ENCODE measurements at places on chromosomes 3 and 15.

- DNase-seq, result no peak
These were observed 1114.0 kb upstream of the GBE1 start for GRCh38 chr3:82875401-82875800.

GRCh38 chr3:185585518-185585858 is 607 bp upstream of the SENP2 start:
- DNase-seq, result no peak

- DNase-seq, result no peak
These were observed 27.0 kb downstream of the SLC41A3 start for GRCh38 chr3:126056681-126057500.

DNA sequence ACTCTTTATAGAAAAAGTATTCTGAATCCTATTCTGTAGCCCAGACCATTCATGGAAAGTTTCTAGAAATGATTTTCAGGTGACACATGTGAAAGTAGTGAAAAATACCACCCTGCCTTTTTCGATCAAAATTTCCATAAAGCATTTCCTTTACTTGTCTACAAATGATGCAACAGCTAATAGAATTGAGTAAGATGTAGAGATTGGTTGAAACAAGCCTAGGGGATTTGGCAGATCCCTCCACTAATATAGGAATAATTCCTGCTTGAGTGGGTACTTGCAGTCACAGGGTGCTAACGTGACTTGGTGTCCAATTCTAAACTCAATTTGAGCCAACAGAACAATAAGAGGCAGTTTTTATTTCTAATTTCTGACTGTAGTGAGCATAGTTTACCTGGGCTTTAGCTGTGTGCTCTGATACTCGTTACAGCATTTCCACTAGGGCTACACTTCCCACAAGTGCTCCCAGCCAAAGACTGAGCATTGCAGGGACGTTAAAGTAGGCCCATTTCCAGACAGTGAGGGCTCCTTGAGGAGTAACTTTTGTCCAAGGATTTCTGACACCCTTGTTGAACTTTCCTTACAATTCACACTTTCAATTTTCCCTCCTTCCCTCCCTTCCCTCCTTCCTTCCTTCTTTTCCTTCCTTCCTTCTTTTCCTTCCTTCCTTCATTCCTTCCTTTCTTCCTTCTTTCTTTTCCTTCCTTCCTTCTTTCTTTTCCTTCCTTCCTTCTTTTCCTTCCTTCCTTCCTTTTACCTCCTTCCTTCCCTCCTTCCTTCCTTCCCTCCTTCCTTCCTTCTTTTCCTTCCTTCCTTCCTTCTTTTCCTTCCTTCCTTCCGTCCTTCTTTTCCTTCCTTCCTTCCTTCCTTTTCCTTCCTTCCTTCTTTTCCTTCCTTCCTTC is 53.9 kb upstream of the TP63 start:
- no peak for DNase-seq

DNA sequence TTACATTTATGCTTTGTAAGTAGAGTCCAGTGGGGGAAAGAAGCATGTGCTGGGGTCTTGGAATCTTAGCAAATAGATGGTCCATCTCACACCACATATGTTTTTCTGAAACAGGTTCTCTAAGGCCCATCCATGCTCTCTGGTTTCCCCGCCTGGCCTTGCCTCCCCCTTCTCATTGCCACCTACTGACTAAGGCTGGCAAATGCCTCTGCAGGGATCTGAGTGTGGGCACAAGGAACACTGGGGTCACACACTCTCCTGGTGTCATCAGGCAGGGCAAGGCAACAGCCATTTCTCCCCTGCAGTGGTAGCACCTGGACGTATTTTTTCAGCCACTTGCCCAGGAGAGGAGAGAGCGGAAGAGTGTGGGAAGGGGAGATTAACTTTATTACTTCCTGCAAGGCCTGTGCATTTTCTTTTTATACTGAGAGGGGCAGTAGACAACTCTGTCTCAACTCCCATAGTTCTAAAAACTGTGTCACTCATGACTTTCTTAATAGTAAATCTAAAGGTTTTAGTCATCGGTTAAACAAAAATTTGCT is 804.2 kb upstream of the NECTIN3 start:
- no peak for DNase-seq

DNA sequence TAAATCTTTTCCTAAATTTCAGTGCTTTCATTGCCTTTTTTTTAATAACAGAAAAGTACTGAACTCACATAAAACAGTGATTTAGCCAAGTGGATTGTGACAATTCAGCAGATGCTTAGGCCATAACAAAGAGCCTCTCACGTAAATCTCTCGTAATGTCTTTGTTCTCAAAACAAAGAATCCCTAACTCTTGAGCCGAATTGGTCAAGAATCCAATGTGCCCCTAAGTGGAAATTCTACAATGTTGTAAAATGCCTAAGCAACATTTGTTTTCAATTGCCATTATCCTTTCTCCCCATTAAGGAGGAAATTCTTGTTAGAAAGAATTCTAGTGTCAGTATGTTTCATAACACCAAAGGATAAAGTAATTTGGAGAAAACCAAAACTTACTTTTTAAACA is 235.7 kb upstream of the THBS1 start:
- no peak for DNase-seq

DNA sequence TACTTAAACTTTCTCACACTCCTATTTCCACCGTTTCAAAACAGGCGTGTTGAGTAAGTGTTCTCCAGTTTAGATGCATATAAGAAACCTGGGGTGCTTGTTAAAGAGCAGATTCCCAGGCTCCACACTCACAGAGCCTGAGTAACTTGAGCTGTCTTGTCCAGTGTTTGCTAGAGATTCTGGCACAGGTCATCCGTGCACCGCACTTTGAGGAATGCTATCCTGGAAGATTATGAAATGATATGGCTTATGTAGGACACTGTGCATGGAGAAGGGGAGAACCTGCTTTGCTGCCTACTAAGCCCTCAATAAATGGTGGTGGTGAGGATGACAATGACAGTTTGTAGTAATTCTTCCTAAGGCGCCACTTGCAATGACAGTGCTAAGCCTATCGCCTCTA is 273.7 kb downstream of the PDZRN3 start:
- no peak for DNase-seq

- no peak for DNase-seq
These were observed 126.8 kb upstream of the UBE3A start for GRCh38 chr15:25565470-25566264.

DNA sequence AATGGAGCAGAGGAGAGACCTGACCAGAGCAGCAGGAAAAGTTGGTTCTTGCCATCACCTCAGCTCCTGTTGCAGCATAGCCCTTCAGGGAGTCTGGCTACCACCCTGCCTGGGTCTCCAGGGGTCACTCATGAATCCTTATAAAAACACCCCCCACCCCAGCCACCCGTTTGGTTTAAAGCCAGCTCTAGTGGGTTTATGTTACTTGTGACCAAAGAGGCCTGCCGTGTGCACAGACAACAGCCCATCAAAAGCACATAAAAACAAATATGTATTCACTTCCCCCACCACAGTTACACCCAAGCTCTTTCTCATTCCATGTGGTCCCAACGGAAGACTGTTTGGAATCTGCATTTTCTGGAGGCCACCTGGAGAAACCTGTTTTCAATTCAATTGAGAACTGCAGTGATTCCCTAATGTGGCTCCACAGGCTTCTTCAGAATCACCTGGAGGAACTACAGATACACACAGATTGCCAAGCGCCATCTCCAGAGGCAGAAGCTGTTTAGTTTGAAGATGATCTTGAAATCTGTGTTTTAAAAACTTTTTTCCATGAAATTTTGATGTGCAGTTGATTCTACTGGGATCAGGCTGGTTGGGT is 13.8 kb downstream of the FOXL2 start:
- DNase-seq, result no peak

GRCh38 chr15:40102897-40103858 is 5.5 kb downstream of the BMF start:
- no peak for DNase-seq

DNA sequence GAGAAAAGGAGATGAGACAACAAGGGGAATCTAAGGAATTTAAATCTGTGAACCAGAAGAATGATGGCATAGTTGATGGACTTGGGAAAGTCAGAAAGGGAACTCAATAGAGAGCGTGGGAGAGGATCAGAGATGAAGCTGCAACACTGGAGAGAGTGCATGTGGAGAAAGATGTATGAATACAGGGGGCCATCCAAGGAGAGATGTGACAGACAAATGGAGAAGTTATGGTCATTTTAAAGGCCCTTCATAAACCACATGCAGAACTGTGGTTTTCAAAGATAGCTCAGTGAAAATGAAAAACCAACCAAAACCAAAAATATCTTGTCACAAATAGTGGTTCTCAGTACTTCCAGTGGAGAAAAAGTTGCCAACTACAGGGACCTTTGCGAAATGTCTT is 265.2 kb downstream of the SUCLG2 start:
- no peak for DNase-seq

GRCh38 chr15:54810496-54810895 is 386.2 kb downstream of the RSL24D1 start:
- DNase-seq, result no peak

DNA sequence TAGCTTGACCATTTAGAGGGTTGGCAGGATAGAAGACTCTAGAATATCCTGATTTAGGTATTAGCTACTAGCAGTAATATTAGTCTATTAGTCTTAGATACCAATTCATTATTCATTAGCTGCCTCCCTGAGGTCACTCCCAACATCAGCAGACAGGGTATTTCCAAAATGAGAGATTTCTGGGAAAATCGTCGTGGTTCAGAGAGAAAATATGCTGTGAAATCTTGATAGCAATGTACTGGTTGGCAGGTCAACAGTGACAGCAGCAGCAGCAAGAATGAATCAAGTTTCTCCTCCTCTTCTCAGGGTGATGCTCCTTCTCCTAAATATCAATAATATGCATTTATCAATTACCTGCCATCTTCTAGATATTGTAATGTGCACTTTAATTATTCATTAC is 41.3 kb upstream of the ROBO1 start:
- DNase-seq, result no peak

DNA sequence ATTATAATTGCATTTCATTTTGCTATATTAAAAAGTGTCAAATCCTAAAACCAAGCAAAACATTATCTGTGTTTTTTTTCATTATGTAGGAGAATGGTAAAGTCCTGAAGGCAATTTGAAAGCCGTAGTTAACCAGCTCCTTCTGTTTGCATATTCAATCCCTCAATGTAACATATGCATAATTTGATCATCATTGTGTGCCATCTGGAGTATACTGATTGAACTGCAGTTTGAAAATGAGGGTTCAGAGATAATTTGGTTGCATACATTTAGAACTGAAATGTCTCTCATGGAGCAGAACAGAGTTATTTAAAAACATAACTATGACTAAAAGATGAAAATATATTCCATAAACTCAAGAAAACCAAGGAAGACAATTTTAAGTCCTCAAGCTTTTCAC is 518.6 kb downstream of the GBE1 start:
- no peak for DNase-seq

DNA sequence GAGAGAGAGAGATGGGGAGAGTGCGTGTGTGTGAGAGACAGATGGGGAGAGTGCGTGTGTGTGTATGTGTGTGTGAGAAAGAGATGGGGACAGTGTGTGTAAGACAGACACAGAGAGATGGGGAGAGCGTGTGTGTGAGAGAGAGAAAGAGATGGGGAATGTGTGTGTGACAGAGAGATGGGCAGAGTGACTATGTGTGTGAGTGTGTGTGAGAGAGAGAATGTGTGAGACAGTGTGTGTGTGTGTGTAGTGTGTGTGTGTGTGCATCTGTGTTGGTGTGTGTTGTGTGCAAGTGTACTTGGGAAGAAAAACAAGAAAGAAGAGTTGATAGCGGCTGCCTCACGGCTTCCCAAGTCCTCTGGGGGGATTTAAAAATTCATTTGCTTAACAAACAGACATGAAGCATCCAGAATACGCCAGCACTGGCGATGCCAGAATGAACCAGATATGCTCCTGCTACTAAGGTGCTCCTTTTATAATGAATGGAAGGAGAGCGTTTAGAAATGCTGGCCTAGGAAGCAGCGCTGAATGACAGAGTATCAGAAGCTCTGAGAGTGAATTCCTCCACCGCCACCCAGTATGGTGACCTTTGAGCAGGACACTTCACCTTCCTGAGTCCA is 186.1 kb upstream of the TSC22D2 start:
- DNase-seq, result no peak

DNA sequence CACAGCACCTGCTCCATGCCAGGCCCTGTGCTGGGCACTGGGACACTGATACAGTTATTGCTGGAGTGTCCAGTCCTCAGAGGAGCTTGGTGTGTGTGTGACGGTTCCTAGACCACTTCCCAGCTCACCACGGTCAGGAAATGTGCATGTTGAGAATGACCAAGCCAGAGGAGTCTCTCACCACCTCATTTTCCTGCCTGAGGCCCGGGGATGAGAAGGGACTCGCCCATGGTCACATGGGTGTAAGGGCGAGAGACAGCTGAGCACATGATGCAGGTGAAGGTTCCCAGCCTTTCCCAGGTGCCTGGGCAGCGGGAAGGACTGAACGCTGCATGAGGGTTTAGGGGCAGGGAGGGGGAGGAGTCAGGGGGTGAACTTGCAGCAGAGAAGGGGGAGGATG is 180.9 kb upstream of the TLE3 start:
- DNase-seq, result no peak

- no peak for DNase-seq
These were observed 19.6 kb upstream of the EPHB3 start for GRCh38 chr3:184541886-184542562.

DNA sequence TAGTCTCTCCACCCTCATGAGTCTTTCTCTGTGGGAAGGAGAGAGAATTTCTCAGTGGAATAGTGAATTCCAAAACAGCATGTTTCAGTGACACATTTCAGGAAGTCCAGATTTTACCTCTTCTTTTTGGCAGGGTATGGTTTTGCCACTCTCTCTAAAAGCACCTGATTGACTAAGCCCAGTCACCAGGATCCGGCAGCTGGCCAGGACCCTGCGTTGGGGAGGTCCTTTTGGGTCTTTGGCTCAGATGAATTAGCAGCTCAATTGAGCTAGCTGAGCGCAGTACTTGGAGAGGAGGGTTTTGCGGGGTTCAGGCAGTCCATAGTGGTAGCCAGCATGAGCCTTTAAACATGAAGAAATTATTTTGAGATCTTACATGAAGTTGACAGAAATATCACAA is 548.2 kb downstream of the PDCD6IP start:
- DNase-seq, result no peak

DNA sequence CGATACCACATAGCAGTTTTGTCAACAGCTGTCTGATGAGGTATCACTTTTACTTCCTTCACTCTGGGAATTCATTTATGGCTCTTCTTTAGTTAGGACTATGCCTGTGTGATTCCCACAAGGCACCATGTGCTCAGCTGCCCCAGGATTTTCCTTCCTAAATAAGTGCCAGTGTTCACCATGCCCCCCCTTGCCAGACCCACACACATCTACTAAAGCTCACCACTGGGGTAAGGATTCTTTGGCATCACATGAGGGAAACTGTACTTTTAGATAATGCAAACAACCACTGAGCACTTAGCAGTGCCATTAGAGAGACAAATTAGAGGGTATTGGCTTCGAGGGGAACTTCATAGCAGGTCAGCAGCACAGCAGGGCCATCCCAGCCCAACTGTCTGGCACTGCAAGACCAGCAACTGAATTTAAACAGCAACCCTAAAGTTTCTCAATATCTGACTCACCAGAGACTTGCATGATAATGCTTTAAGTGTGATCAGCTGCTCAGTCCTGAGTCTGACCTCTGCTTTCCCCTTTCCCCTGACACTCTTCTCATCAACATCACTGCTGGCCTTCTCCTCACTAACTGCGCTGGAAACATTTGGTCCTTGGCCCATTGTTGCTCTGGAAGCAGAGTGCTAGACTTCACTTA is 114.3 kb downstream of the STAC start:
- no peak for DNase-seq
